ENCODE measurements at places on chromosomes 6 and 20.

GRCh38 chr6:43274916-43275597 lies 23.0 kb upstream of the SLC22A7 start:
- DNase-seq: no peak

- no peak for DNase-seq
These were observed 134.2 kb downstream of the TRIM27 start for GRCh38 chr6:28789553-28790083.

DNA sequence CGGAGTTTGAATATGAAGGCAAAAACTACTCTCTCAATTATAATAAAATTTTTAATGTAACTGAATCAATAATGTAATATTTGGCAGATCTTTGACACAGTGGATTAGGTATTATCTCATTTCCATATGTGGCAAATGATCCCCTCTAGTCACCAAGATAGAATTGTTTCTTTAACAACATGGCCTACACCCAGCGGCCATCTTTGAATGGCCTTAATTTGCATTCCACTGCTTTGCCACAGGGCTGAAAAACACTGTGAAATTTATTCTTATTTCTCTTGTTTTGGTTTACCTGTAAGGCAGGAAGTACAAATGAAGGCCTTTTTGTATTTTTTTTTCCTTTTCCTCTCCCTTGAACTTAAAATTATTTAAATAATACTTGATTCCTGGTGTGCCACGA lies 162.6 kb upstream of the SCGN start:
- DNase-seq: no peak

- DNase-seq: no peak
These were observed 13.1 kb upstream of the COQ3 start for GRCh38 chr6:99407076-99407475.

GRCh38 chr6:22028403-22029090 lies 268.3 kb downstream of the PRL start:
- DNase-seq: no peak

- no peak for DNase-seq
These were observed 82.5 kb downstream of the TRIM27 start for GRCh38 chr6:28841290-28841689.

- no peak for DNase-seq
These were observed 10.6 kb downstream of the FKBP5 start for GRCh38 chr6:35678021-35678654.

GRCh38 chr6:73309535-73309784 lies 44.6 kb downstream of the DPPA5 start:
- DNase-seq: no peak

GRCh38 chr6:46926481-46926880 lies 4.7 kb upstream of the ADGRF5 start:
- no peak for DNase-seq

DNA sequence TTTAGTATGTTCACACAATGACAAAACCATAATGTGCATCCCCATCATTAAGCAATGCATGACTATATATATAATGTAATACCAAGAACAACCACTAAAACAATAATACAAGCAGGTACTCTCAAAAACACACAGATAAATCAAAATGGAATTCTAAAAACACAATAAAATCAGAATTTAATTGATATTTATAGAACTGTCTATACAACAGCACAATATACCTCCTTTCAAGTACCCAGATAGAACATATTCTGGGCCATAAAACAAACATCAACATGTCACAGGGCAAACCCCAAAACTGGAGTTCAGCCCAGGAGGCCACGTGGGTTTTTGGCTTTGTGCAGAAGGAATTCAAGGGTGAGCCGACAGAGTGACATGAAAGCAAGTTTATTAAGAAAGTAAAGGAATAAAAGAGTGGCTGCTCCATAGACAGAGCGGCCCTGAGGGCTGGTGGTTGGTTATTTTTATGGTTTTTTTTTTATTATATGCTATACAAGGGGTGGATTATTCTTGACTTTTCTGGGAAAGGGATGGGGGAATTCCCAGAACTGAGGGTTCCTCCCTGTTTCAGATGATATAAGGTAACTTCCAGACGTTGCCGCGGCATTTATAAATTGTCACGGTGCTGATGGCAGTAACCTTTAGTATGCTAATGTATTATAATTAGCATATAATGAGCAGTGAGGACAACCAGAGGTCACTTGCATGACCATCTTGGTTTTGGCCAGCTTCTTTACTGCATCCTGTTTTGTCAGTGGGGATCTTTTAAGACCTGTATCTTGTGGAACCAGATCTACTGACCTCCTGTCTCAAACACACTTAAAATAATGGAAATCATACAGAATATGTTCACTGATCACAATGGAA lies 5.6 kb downstream of the RAB23 start:
- no peak for DNase-seq

DNA sequence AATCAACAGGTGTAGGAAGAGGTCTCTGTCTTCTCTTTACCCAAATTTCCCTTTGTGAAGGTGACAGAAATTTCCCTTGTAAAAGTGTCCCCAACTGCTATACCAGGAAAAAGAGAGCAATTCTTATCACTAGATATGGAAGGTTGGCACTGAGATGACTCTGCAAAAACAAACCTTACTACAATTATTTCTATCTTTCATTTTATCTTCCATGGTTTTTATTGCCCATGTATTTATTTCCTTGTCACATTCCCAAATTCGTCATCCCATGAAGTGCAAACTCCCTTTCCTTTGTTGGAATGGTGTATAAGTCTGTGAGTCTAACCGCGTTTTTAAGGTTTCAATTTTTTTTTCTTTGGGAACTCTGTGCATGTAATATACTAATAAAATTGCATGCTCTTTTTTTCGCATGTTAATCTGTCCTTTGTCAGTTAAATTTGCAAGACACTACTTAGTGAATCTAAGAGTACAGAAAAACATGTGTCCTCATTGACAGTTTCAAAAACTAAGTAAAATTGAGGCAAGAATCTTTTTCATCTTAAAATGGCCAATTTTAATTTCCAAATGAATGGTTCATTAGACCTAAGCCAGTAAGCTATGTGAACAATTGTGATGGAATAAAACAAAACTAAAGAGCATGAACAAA lies 35.4 kb upstream of the HFE start:
- DNase-seq: no peak

DNA sequence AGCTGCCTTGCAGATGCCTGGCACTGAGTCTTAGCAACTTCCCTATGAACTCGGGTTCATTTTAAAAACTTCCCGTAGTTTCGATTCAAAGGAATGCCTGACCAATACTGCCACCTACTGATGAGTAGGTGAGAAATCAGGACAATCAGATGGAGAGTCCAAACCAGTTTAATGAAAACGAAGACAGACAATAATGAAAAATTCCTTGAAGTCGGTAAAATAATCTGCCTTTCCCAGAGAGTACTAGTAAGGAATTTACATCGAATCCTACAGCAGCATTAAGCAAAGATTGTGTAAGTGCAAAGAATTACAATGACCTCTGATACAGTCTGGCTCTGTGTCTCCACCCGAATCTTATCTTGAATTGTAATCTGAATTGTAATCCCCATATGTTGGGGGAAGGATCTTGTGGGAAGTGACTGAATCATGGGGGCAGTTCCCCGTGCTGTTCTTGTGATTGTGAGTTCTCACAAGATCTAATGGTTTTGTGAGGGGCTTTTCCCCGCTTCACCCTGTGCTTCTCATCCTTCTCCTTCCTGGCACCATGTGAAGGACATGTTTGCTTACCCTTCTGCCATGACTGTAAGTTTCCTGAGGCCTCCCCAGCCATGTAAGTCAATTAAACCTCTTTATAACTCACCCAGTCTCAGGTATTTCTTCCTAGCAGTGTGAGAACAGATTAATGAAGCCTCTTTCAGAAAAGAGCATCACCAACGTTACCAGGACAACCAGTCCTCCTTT lies 134.4 kb downstream of the ARHGAP18 start:
- no peak for DNase-seq

DNA sequence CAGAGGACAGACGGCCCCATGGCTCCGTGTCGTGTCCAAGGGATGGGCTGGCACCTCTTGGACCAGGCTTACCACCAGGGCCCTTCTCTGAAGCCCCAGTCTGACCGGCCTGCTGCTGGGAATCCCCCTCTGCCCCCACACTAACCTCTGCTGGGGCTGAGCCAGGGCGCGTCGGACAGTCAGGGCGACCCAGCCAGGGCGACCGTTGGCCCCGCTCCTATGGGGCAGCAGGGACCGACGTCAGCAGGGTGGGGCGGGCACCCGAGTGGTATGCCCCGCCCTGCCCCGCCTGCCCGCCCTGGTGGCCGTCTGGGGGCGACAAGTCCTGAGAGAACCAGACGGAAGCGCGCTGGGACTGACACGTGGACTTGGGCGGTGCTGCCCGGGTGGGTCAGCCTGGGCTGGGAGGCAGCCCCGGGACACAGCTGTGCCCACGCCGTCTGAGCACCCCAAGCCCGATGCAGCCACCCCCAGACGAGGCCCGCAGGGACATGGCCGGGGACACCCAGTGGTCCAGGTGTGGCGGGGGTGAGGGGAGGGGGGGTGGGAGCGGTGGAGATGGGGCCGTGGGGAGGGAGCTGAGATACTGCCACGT lies at the start of gene SLC17A9:
Gene SLC17A9, plus strand, starts transcription at position 337 of the 595 bp plus-strand sequence. Its CDS starts 122 bp downstream, at position 459.
- DNase-seq: no peak

GRCh38 chr6:151805286-151805840 lies 2.1 kb upstream of the ESR1 start:
- no peak for DNase-seq

DNA sequence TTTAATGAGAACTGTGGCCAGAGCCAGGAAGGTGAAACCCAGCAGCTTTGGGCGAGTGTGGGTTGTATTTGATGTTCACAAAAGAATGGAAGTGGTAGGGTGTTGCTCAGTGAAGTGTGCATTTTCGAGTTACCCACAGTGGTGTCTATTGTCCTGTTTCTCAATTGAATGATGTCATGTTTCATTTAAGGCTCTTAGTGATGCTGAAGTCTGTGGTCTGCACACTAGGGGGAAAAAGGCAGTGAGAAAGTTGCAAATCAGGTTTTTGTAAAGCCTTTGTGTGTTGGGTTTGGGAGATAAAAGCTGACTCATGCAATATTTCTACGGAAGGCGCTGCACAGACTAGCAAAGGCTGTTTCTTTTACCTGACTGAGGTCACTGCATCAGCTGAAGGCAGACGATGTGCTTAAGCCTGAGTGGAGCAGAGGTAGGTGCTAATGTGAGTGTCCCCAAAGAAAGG lies 121.1 kb downstream of the PLEKHG1 start:
- DNase-seq: no peak

DNA sequence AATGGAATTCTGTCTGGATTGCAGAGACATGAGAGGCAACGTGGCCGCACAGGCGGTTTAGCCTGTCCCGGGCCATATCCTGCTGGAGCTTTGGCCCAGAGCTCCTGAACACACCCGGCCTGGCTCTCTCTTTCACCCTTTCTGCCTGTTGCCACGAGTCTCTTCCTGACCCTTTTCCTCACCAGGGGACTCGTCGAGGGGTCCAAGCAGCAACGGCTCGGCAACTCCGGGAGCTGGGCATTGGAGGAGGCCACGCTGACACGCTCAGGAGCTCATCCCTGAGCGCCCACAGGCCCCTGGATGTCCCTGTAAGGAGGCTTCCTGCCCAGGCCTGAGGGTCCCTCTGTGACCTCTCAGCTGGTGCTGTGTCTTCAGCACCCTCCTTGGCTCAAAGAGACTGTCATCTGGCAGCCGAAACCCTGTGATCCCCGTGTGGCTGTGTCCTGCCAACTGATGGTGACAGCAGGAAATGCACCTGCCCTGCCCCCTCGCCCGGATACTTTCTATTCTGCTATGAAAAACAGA lies 103.8 kb downstream of the RNASET2 start:
- no peak for DNase-seq

- DNase-seq: no peak
These were observed 160.9 kb downstream of the QRSL1 start for GRCh38 chr6:106790149-106790770.

DNA sequence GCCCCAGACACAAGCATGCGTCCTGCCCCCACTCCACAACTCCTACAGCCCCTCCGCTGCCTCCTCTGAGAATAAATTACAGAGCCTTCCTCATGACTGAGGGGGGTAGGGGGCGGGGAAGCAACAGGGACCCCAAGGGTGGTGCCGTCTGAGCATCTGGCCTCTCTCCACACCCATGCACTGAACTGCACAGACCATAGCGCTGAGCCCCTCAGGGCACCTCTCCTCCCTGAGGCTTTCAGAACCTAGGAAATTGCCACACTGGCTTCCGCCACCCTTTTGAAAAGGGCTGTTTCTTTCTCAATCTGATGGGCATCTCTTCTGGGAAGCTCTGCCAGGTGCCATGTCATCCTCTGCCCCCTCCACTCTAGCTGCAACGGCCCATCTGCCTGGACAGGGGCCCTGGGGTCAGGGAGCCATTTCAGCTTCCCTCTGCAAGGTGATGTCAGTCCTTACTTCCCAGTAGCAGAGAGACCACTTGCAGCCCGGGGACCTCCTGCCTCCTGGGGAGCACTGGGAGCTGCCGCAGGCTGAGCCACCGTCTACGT lies 2.5 kb downstream of the CST7 start:
- no peak for DNase-seq

GRCh38 chr6:167475947-167476346 lies 151.1 kb downstream of the TTLL2 start:
- no peak for DNase-seq

DNA sequence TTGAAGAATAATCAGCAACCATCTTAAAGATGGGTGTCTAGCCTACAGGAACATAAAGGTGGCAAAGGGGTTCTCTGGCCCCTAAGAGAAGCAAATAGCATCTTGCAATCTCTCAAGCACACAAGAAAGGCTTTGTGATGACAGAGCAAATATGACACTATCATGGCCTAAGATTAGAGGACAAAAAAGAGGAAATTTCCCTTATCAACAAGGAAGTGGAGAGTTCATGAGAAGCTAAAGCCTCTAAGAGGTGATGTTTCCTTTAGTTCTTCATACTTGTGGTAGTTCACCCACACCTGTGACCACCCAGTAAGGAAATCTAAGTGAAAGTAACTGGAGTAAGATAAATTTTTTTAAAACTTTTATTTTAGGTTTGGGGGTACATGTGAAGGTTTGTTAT lies 88.4 kb downstream of the OLIG3 start:
- no peak for DNase-seq

- no peak for DNase-seq
These were observed 13.2 kb downstream of the SERAC1 start for GRCh38 chr6:158154816-158155215.

- no peak for DNase-seq
These were observed 22.4 kb downstream of the ZMYND8 start for GRCh38 chr20:47334022-47334551.

GRCh38 chr6:114301596-114302219 lies 41.1 kb downstream of the HS3ST5 start:
- DNase-seq: no peak

GRCh38 chr6:996271-996852 lies 303.4 kb upstream of the EXOC2 start:
- DNase-seq: no peak

DNA sequence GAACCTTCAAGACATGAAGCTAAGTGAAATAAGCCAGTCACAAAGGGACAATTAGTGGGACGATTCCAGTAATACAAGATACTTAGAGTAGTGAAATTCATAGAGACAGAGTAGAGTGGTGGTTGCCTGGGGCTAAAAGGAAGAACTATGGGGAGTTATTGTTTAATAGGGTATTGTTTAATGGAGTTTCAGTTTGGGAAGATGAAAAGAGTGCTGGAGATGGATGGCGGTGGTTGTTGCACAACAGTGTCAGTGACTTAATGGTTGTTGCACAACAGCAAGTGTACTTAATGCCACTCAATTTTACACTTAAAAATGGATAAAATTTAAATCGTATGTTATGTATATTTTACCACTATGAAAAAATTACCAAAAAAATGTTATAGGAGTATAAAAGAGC lies 209.7 kb upstream of the TENT5A start:
- no peak for DNase-seq

All from activated CD8-positive, alpha-beta memory T cell treated with anti-CD3 and anti-CD28 coated beads for 4 hours (primary cell).